Dermis lymphatic vessel endothelial cell (primary cell): ENCODE measurements at places on chromosomes 6 and 20. TPM values are rescaled to one million over a fixed set of nuclear protein-coding genes. Genes with fewer than 3 reads are reported as not detected.

The COL21A1 gene
- total RNA-seq = 5.2 and 6.6 TPM in 2 replicates

The RSPH9 gene
- total RNA-seq = 0.17 and 0.33 TPM in 2 replicates

The WFDC12 gene
- total RNA-seq = not detected in 2 replicates

The CALHM6 gene
- 3.7 and 4.2 TPM in 2 replicates for total RNA-seq

The CCR6 gene
- not detected in 2 replicates for total RNA-seq
